ENCODE measurements at places on chromosomes 3 and 15.

DNA sequence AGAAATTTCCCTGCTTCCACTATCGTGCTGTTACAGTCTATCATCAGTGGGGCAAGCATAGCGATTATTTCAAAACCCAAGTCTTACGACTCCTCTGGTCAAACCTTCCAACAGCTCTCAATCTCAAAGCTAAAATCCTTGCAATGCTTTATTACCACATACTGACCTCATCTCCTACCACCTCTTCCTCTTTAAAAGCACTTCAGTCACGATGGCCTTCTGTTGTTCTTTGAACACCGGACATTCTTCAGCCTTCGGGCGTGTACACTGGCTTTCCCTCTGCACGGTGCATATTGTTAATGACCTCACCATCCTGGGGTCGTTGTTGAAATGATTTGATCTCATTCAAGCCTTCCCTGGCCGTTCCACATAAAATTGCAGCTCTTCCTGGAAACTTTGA lies 31.1 kb downstream of the MAGEL2 start:
- DNase-seq, result no peak

GRCh38 chr3:182793663-182794454 lies 555 bp downstream of the ATP11B start:
- peak; percentile 70 for DNase-seq

DNA sequence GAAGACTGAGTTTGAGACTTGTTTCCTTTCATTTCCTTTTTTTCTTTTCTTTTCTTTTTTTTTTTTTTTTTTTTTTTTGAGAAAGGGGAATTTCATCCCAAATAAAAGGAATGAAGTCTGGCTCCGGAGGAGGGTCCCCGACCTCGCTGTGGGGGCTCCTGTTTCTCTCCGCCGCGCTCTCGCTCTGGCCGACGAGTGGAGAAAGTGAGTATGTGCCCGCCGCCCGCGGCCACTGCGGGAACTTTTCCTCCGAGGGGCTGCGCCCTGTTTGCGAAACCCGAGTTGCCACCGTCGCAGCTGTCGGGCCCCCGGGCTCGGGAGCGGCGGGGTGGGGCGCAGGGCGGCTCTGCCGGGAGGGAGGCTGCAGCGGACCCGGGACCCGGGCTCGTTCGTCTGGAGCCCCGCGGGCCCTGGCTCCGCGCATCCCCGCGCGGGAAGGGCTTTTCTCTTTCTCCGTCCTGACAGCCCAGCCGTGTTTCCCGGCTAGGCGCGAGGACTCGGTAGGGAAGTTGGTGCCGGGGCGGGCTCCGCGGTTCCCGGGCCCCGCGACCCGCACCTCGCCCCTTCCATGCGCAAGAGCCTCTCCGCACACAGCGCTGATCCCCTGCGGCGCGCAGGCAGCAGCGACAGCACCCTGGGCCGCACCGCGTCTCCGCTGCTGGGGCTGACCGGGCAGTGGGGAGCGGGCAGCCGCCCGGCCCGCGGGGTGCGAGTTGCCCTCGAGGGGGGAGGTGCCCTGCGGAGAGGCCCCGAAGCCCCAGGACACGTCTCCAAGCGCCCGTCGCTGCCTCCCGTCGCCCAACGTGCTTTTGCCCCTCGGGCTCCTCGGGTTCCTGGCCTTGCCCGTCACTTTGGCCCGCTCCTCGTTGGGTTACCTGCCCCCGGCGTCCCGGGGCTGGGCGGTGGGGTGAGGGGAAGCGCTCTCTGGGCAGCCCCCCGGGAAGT lies 1.4 kb downstream of the IGF1R start:
- peak; percentile 15 for DNase-seq

- DNase-seq, result no peak
These were observed 83.7 kb upstream of the OXTR start for GRCh38 chr3:8853081-8853480.

Data from NCI-H345 (cell line).